AG04450 (cell line): ENCODE measurements at places on chromosomes 4 and X. TPM values are rescaled to one million over a fixed set of nuclear protein-coding genes. Genes with fewer than 3 reads are reported as not detected.

DNA sequence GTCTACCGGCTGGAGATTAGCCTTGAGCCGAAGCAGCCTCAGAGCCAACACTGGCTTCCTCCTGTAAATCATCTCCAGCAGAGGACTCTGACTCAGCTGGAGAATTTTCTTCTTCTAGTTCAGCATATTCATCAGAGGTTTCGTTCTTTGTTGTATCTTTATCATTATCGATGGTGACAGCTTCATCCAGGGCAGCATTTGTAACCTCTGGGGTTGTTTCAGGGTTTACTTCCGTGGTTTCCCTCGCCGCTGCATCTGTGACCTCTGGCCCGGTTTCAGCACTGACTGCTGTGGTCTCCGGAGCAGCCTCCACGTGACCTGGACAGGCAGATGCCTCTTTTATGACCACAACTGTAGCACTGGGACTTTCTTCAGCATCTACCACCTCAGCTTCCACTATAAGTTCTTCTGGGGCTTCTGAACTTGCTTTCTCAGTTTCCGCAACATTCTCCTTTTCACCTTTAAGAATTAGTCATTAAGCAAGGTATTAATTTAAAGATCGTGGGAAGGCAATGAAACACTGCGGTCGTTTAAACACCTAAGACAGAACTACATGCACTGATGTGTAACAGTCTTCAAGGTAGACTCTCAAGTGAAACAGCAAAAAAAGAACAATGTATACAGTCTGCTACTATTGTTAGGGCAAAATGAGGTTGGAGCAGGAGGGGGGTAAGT lies 13.3 kb downstream of the MGARP start:
- no peak for DNase-seq

UGT2B11 gene
- not detected in 2 replicates for polyA plus RNA-seq

NXF2B gene
- not detected in 2 replicates for polyA plus RNA-seq

GRCh38 chr4:75950213-75950815 lies 9.5 kb upstream of the NAAA start:
- DNase-seq: no peak

- no peak for DNase-seq
These were observed 4.7 kb downstream of the THAP9 start for GRCh38 chr4:82905205-82905604.

GRCh38 chrX:65757943-65758342 lies 90.5 kb downstream of the MSN start:
- no peak for DNase-seq

SRPK3 gene
- 0.27 and 0.51 TPM in 2 replicates for polyA plus RNA-seq

DNA sequence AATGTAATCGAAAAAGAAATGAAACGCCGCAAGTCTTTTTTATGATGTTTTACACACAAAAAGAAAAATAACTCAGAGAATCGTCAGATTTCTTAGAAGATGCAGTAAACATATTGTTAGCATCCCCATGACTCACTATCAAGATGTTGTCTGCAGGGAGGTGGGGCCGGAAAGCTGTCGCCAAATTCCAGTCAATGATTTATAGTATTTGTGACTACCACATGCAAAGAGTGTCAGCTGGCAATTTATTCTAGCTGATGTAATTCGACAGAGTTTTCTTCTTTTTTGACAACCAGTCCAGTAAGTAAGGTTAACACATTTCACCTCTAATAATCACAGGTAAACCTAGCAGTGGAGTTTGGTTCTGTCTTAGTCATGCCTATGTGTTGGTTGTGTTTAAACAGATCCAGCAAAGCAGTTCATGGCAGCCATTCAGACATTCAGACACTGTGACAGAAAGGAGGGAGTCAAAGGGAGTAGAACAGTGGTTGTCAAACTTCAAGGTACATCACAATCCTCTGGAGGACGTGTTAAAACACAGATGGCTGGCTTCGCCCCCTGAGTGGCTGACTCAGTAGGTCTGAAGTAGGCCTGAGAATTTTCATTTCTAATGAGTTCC lies 19.8 kb upstream of the PPP1R2C start:
- DNase-seq: no peak

DNA sequence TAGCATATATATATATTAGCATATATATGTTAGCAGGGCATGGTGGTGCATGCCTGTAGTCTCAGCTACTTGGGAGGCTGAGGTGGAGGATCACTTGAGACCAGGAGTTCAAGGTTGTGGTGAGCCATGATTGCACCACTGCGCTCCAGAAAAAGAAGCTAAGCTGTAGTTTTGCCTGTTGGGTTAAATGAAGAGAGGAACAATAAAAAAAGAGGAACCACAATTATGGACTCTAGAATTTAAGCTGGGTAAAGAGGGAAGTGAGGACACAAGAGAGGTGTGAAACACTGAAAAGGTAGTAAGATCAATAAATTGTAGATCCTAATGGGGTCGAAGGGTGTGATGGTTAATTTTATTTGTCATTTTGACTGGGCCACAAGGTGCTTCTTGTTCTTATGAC lies 40.5 kb upstream of the HSD17B10 start:
- no peak for DNase-seq

DNA sequence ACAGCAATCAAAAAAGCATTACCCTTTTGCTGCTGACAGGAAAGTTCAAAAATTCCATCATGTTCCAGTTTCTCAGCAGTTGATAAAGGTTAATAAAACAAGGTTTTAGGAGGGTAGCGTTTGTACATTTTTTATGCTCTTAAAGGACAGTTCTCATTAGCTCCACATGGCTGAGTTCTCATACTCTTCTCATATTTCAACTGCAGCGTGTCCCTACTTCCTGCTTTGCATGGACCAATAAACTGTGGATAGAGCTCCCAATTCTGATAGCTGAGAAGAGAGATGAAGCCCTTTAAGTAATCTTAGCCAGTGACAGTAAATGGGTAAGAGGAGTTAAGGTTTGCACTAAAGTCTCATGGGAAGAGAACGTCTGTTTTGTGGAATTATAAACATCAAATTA lies 53.5 kb downstream of the SPANXA2 start:
- DNase-seq: no peak

PABPC4L gene
- polyA plus RNA-seq: 0.86 and 1.3 TPM in 2 replicates

FGFR3 gene
- polyA plus RNA-seq: 0.06 and 0.21 TPM in 2 replicates

DACH2 gene
- 0.41 and 0.61 TPM in 2 replicates for polyA plus RNA-seq

RAB39B gene
- polyA plus RNA-seq: 0.94 and 1.0 TPM in 2 replicates

DNA sequence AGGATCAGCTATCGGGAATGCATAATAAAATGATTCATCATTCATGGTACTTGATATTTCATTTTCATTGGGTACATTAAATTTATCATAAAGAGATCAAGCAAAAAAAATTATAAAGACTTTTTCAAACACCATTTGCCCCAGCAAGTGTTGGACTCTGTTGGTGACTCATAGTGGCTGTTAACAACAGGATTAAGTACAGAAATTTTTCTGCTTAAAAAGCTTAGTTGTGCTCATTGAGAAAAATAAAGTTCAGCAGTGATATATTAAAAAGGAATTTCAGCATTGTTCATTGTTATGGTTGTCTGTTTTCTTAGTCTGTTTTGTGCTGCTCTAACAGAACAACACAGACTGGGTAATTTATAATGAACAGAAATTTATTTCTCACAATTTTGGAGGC lies 86.2 kb upstream of the PCDH10 start:
- no peak for DNase-seq

F8A1 gene
- 0.94 and 1.5 TPM in 2 replicates for polyA plus RNA-seq

- DNase-seq: no peak
These were observed 133.3 kb downstream of the CPZ start for GRCh38 chr4:8725845-8726244.

- DNase-seq: no peak
These were observed 60.4 kb downstream of the MCF2 start for GRCh38 chrX:139647597-139647996.

ASMT gene
- polyA plus RNA-seq: not detected in 2 replicates

GRCh38 chr4:170234800-170235199 lies 145.0 kb upstream of the AADAT start:
- DNase-seq: no peak

DNA sequence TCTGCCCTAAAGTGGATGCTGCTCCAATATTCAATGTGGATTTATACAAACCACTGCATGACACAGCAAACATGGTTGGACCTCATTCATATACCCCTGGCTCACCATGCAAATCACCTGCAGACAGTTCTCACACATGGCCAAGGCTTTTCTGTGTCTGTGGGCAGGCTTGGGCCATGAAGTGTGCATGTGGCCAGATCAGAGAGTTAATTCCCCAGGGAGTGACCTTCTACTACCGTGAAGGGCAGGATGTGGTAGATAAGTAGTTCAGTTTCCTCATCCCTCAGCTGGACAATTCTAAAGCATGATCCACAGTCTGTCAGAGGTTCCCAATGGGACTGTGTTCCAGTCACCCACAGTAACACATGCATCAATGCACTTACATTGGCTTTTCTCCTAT lies 24.6 kb upstream of the BCLAF3 start:
- no peak for DNase-seq

DNA sequence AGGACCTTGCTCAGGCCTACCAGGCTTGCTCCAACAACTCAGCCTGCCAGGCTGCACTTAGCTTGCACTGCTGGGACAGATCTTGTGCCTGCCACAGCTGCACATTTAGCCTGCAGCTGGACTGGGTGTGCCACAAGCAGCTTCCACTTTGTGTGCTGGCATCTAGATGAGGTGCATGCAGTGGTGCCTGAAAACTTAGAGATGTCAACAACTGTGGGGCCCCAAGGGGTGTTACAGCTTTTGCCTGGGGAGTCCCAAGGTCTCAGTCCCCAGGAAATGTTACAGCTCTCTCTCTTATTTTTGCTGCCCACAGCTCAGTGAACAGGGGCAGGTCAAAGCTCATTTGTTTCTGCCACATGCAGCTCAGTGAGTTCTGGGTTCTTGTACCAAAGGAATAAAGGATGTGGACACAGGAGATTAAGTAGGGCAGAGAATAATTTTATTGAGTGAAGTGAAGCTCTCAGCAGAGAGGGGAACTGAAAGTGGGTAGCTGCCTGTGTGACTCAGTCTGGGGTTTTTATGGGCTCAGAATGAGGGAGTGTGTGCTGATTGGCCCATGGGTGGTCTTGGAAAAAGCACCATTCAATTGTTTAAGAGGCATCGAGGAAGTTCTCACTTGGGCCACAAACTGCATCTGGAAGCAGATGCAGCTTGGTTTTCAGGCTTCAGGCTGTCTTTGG lies 828.3 kb downstream of the TECRL start:
- DNase-seq: no peak

- no peak for DNase-seq
These were observed 25.5 kb downstream of the HPGD start for GRCh38 chr4:174496631-174497432.

GRCh38 chr4:109560687-109561461 lies 828 bp downstream of the MCUB start:
- peak; percentile 47 for DNase-seq

MAGEE1 gene
- 0.16 and 0.35 TPM in 2 replicates for polyA plus RNA-seq

DNA sequence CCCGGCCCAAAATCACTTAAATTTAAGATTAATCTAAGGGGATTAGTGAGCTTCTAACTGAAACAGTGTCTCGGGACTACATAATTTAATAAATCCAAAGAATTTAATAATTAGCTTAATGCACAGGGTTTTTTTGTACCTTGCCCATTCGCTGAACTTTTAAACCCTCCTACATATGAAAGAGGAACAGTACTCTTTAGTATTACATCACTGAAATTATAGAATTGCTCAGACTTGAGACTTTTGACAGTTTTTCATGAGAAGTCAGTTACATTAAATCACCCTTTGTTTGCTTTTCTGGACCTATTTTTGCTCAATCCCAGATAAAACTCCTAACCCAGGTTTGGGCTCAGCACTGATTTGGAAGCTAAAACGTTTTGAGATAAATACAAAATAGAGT lies 2.4 kb upstream of the TADA2B start:
- no peak for DNase-seq

GRCh38 chrX:143781103-143781502 lies 60.6 kb upstream of the SPANXN2 start:
- DNase-seq: no peak

GRCh38 chrX:120260369-120260768 lies 9.8 kb downstream of the ZBTB33 start:
- no peak for DNase-seq
